ENCODE measurements at places on chromosomes 6 and 20.

- no peak for DNase-seq
Measured at GRCh38 chr6:113289166-113289565, 568.0 kb upstream of the MARCKS start.

DNA sequence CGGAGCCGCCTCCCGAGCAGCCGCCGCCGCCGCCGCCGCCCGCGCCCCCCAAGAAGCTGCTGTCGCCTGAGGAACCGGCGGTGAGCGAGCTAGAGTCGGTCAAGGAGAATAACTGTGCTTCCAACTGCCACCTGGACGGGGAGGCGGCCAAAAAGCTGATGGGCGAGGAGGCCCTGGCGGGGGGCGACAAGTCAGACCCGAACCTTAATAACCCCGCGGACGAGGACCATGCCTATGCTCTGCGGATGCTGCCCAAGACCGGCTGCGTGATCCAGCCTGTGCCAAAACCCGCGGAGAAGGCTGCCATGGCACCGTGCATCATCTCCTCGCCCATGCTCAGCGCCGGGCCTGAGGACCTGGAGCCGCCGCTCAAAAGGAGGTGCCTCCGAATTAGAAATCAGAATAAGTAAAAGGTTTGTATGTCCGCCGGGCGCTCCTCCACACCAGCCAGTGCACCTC is 145.2 kb downstream of the SOBP start:
- DNase-seq, result no peak

GRCh38 chr6:42704937-42705374 is 17.4 kb downstream of the PRPH2 start:
- DNase-seq, result no peak

- DNase-seq, result no peak
Measured at GRCh38 chr6:105648276-105648675, 245.4 kb upstream of the PREP start.

GRCh38 chr6:145112711-145113148 is 622.6 kb downstream of the EPM2A start:
- no peak for DNase-seq

DNA sequence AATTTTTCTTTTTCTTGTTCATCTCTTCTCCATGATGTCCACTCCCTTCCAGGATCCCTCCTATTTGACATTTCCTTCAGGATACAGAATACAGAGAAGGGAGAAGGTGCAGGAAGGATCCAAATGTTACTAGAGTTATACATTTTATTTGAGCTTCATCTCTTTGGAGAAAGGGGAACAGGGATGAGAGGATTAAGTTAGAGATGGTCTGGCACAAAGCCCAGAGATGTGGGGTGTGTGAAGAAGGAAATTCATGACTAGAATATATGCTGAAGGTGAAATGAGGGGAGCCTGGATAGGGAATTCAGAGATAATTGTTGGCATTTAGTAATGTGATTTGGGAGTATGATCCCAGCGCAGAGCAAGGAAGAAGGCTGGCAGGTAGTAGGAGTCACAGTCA is 22.5 kb upstream of the SRPK1 start:
- no peak for DNase-seq

GRCh38 chr6:125714441-125715090 is 34.9 kb upstream of the HEY2 start:
- no peak for DNase-seq

GRCh38 chr20:23880417-23880816 is 869 bp upstream of the CST5 start:
- no peak for DNase-seq

DNA sequence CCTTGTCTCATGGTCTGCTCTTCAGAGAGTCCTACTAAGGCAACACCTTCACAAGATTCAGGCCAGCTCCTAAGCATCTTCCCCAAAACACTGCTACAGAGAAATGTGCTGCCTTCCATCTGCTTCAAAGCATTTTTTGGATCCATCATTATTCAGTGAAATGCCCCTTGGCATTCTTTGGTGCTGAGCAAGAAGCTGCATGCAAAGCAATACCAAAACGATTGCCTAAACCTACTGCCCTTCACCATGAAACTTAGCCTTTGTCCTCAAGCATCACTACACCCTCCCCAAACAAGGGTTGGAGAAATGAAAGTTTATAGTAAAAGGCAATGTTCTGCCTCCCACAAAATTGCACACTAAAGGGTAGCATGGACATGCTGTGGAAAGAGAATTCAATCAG is 93.5 kb downstream of the SNAP25 start:
- DNase-seq, result no peak

DNA sequence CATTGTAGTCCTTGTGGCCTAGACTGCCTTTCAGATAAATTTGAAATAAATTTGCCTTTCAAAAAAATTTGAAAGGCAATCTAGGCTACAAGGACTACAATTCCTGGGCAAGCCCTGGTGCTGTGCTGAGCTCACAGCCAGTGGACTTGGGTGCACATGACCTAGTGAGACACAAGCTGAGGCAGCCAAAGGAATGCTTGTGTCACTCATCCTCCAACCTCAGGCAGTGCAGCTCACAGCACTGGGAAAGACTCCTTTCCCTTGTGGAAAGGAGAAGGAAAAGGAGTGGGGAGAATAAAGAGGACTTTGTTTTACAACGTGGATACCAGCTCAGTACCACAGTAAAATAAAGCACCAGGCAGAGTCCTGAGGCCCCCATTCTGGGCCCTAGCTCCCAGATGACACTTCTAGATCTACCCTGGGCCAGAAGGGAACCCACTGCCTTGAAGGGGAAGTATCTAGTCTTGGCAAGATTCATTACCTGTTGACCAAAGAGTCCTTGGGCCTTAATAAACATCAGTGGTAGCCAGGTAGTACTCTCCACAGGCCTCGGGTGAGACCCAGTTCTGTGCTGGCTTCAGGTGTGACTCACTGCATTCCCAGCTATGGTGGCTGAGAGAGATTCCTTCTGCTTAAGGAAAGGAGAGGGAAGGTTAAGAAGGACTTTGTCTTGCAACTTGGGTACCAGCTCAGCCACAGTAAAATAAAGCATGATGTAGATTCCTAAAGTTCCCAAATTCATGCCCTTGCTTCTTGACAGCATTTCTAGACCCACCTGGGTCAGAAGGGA is 659.7 kb upstream of the FLRT3 start:
- DNase-seq, result no peak

- DNase-seq, result no peak
Measured at GRCh38 chr20:24289737-24290481, 179.5 kb upstream of the SYNDIG1 start.

DNA sequence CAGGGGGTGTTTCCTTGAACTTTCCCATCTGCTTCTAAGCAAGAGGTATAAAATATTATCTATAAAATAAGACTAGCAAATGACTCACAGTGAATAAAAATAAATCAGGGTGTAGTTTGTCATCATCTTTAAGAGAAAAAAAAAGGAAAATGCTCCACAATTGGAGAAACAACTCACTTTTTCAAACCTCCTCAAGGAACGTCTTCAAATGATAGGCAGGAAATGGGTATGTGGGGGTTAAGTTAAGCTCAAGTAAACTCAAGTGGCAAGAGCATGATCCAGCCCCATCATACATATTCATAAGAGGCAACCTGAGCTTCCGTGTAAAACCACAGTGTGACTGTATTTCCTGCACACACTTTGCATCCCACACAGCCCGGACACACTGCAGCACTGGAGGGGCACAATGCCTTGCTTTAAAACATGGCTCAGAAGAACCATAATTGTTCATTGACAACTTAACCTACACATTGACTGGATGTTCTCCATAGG is 58.5 kb upstream of the CEP85L start:
- no peak for DNase-seq

DNA sequence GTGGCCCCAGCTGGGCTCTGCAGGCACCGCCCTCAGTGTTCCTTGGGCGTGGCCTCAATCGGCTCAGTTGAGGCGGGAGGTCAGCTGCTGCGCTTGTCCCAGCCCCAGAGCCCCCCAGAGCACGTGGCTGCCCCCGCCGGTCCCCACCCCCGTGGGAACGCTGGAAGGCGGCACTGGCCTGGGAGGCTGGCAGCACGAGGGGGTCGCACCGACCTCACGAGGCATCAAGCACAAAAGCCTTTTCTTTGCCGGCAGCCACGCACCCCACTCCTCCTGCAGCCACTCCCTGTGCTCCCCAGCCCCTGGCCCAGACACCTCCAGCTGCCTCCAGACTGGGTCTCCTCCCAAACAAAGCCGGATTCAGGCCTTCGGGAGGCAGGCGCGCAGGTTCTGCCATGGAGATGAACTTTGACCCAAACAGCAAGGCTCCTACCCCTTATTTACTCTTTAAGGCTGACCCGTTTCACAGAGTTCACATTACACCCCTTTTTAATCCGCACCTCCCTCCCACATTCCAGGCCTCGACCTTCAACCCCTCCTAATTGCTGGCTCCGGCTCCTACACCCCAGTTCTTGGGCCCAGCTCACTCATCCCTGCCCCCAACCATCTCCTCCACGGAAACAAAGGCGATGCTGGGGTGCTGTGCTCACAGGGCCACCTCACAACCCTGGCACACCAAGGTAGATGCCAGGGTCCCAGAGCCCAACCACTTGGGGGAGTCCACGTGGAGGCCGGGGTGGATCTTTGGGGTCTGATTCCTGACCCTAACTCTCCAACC is 111.7 kb downstream of the NOL4L start:
- no peak for DNase-seq

DNA sequence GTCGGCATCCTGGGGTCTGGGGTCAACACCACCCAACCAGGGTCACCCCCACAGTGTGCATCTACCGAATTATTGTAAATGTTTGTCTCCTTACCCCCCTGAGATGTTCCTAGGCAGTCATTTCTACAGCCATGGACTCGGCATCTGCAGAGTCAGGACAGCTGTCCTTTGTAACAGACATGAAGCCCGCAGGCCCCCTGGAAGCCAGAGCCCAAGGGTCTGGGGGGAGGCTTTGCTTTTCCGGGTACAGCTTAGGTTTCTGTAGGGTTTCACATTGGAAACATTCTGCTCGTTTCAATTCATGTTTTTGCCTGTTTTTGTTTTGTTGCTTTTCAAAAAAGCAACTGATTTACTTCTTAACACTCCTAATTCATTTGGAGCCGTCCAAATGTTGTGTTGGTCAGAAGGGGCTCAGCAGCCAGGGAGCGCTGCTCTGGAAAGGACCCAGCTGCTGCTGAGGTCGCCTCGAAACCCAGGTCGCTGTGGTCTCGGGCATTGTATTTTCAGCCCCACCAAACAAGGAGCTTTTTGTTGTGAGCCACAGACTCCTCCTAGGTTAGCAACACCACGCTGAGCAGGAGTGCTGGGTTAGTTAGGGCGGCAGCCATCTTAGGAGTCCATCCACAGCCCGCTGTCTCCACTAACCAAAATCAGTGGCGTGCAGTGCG is 160.4 kb downstream of the TMEM242 start:
- no peak for DNase-seq

GRCh38 chr20:59331721-59332329 is 31.4 kb downstream of the EDN3 start:
- DNase-seq, result no peak

DNA sequence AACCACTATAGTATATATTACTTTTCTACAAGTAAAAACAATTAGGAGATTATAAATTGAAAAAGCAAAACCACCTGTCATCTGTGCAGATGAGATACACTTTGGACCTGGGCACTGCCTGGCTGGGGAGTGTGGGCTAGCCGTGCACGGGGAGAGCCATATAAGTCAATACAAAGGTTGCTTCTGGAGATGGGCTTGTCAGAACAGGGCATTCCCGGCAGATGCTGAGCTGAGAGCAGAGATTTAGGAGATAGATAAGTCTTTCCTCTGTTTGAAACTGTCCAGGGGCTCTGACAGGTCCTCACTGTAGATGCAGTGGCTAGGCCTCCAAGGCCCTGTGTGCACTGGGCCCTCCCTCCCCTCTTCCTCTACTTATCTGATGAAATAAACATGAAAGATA is 34.5 kb downstream of the CD164 start:
- no peak for DNase-seq

DNA sequence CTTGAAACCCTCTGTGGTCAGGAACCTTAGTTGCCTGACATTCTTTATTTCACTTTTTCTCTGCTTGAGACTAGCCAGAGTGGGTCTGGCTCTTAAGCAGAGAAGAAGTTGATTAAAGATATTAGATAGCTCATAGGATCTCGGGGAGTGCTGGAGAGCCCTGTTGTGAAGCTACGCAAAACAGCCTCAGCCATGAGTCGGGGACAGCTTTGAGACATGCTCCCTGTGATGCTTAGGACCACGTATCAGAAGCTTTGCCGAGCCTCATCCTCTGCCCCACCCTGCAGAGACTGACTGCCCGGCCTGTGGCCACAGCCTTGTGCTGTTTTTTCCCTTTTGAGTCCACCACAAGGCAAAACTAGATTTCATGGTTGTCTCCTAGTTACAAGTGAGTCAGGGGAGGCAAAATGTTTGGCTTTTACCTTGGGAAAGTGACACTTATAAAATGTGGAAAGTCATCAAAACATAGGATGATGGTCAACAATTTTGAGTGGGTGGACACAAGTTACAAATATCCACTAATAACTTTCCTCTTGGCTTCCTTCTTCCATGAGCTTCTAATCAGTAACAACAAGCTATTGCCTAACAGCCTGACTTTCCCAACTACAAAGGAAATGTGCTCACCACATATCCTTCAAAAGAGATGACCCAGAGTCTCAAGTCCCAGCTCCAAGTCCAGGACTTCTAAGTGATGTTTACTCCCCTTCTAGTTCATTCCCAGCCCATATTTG is 108.4 kb downstream of the JAG1 start:
- DNase-seq, result no peak

DNA sequence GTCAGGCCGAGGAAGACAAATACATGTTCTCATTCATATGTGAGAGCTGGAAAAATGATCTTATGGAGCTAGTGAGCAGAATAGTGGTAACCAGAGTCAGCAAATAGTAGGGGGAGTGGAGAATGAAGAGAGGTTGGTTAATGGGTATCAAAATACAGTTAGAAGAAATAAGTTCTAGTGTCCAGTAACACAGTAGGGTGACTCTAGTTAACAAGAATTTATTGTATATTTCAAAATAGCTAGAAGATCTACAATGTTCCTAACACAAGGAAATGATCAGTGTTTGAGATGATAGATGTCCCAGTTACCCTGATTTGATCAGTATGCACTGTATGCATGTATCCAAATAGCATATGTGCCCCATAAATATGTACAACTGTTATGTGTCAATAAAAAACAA is 128.4 kb downstream of the BCKDHB start:
- no peak for DNase-seq

DNA sequence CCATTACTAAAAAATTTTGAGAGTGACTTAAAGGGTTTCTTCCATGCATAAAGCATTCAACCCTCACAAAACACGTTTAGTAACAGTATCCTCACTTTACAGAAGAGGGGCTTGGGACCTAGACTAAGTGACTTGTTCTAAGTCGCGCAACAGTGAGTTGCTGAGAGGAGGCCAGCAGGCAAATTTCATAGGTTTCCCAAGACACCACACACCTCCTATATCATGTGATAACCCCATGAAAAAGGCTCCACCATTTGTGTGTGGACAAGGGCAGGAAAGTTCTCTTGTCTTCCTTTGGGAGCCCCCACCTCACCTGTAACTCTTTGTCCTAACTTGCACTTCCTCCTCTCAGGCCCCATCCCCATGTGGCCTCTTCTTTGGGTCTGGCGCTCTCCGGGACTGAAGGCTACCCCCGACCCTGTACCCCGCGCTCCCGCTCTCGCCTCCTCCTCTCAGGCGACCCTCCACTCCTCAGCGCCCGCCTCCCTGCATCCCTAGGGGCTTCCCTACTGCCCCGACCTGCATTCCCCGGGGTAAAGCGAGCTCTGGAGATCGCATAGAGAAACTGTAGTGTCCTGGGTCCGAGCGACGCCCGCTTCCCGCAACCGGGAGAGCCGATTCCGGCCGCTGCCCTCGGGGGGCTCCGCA is 392 bp downstream of the PSMB8 start:
- DNase-seq, result no peak

Measured in NCI-H774 (cell line).